ENCODE measurements at places on chromosomes 11 and 22. TPM values are rescaled to one million over a fixed set of nuclear protein-coding genes. Genes with fewer than 3 reads are reported as not detected.

The TUB gene
- 0.07 TPM for total RNA-seq

The SREBF2 gene
- total RNA-seq, result 135 TPM

The OR52H1 gene
- total RNA-seq, result not detected

The PIH1D2 gene
- 0.49 TPM for total RNA-seq

The MRGPRE gene
- not detected for total RNA-seq

Data from activated CD8-positive, alpha-beta memory T cell treated with anti-CD3 and anti-CD28 coated beads, Interleukin-2, amount 10 ng/mL, durations not matched to agents 7 days and 5 days (primary cell).